AG20443 (cell line): ENCODE measurements at places on chromosomes 5 and 9.
A peak's percentile ranks its signal among the peaks of the same experiment; 100 is the strongest.

DNA sequence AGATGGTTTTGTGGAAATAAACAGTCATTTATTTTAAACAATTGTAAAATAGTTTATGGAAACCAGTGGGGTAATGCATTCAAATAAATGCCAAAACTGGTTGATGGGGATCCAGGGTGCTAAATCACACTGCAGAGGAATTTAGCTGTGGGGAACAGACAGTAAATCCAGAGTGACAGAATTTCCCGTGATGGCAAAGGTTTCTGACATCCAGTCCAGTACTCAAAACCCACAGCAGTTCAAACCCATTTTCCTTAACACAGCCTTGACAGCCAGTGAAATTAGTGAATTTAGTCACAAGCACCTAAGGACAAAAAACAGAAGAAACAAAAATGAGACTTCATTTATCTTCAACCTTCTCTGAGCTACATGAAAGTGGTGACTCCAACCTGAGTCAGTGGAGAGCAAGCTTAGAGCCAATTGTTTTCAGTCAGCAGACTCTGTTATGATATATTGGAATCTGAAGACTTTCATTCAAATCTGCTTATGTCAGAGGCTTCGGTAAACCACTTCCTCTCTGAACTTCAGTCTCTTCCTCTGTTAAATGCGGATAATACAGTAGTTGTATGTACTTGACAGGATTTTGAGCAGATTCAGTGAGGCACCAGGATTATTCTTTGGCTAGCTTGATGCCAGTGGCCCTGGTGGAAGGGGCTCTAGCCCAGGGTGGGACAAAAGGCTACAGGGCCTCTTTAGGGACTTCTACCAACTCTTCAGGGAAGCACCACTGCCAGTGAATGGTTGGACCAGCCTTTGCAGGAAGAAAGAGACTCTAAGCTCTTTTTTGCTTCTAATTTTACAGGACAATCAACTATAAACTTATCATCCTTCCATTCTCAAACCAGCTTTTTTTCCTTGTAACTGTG is 185.3 kb downstream of the MAPKAP1 start:
- peak; percentile 83 for DNase-seq

DNA sequence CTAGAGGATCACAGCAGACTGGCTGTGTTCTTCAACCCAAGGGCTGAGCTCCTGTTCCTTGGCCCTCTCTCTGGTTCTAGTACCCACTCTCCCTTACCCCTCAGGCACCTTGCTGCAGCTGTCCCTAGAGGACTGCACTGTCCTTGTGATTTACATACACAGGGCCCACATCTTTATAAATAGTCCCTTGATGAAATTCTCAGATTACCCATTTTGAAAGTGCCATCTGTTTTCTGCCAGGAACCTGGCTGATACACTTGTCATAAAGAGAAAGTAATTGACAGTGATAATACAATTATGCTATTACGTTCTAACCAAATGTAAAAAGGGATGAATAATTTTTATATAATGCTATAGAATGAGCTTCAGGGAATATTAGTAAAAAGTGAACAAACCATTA is 16.5 kb upstream of the SPARC start:
- no peak for DNase-seq

GRCh38 chr9:114410910-114411309 is 23.1 kb upstream of the AKNA start:
- no peak for DNase-seq

DNA sequence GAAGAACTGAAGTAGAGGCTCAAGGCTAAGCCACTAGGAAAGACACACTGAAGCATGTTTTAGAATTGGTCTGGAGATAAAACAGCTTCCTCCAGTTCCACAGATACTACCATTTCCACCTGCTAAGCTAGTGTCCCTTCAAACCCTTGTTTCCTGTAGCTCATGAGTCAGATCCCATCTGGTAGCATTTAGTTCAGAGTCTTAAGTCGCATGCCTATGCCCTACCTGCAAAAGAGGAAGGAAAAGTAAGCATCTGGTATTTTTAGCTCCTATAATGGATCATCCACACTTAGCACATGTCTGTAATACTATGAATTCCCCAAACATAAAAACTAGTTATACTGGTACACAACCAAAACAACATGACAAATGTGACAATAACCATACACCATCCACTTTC is 92.1 kb downstream of the CDKN2A start:
- no peak for DNase-seq

GRCh38 chr5:52804387-52804791 is 16.7 kb downstream of the ITGA1 start:
- no peak for DNase-seq

- DNase-seq = peak; percentile 87
Measured at GRCh38 chr5:38441453-38442246, 114.8 kb downstream of the LIFR start.

DNA sequence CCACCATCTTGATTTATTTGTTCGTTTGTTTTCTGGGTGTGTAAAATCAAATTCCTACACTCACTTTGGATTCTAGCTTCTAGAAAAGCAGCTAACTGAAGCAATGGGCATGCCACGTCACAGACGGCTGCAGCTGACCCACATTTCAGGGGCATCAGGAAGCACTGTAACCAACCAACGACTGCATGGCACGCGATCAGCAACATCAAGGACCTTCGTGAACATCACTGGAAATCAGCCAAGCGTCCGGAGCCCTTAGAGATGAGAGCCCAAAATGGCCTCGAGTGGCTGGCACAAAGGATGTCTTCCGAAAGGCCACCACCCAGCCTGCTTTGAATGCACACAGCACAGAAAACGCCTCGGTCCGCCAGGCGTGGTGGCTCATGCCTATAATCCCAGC is 191.1 kb downstream of the OLFM1 start:
- DNase-seq = no peak

DNA sequence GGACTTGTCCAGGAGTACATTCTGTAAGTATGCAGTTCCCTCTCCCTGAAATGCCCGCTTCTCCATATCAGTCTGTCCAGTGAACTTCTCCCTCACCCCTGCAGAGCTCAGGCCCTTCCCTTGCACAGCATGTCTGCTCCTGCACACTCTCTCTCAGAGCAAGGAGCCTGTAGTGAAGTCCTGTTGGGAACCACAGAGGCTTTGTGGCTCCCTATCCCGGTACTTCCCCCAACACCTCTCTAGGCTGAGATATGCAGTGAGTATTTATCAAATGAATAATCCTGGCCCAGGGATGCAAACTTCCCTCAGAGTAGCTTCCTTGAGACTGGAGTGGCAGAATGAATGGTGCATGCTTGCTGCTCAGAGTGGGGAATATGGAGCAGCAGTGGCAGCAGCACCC is 48.8 kb downstream of the POC5 start:
- no peak for DNase-seq

DNA sequence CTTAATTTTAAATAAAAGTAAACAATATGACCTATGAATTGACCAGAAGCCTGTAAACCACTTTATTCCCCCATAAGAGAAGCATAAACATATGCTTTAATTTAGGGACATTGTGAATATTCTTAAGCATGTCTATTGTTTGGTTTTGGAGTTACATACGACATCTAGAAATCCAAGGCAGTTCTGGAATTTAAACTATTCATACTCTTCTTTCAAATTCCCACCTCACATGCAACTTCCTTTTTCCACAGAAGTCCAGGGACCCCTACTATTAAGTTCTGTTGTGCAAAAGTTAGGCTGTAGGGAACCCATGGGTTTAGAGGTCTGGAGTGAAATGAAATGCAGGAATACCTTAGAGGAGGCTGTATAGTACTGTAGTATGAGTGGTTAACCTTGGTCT is 2.1 kb downstream of the RIC1 start:
- no peak for DNase-seq

GRCh38 chr5:16935231-16936149 is 598 bp downstream of the MYO10 start:
- DNase-seq = peak; percentile 29

DNA sequence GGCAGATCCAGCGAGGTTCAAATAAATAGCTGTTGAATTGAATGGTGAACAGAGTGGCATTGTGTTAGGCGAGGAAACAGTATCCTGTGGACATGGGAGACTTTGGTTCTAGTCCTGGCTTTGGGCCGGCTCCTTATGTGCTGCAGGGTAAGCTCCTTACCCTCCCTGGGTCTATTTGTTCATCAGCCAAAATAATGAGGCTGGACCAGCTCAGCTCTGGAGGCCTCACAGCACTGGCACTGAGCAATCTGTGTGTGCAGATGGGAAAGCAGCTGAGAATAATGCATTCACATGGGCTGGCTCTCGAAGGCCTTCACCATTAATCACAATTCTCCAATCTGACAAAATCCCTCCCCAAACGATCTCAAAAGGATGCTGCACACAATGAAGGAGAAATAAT is 81.9 kb downstream of the APBA1 start:
- no peak for DNase-seq

DNA sequence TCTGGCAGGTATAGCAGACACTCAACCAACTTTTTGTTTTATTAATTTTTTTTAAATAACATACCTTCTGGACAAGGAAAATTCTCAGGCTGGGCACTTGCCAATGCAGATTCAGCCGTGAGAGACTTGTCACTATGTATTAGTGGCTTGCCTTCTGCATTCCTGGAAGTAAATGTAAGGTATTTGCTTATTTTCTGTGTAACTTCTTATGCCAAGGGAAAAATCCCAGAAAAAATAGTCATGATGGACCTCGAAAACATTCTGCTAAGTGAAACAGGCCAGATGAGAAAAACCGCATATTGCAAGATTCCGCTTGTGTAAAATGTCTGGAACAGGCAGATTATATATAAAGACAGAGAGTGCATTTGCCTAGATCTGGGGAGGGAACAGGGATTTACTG is 260.3 kb upstream of the DAPK1 start:
- no peak for DNase-seq
